Hair follicular keratinocyte (primary cell): ENCODE measurements at places on chromosomes 6 and 20. TPM values are rescaled to one million over a fixed set of nuclear protein-coding genes. Genes with fewer than 3 reads are reported as not detected.

FRS3 gene
- total RNA-seq: 1.6 and 5.5 TPM in 2 replicates

IL20RA gene
- total RNA-seq: 1.0 and 2.0 TPM in 2 replicates

EDN3 gene
- not detected in 2 replicates for total RNA-seq

GNAS-AS1 gene
- 0.62 and 1.6 TPM in 2 replicates for total RNA-seq

RHAG gene
- total RNA-seq: not detected in 2 replicates

OXT gene
- total RNA-seq: not detected in 2 replicates

MUCL3 gene
- total RNA-seq: not detected in 2 replicates

FAM50B gene
- 6.6 and 7.9 TPM in 2 replicates for total RNA-seq

ETV7 gene
- 0.11 and 0.47 TPM in 2 replicates for total RNA-seq

APCDD1L gene
- total RNA-seq: 0.76 and 1.6 TPM in 2 replicates

SH3BGRL2 gene
- total RNA-seq: 2.1 and 2.3 TPM in 2 replicates

MYCT1 gene
- not detected in 2 replicates for total RNA-seq

PHACTR3 gene
- 0.38 and 0.70 TPM in 2 replicates for total RNA-seq

UBD gene
- not detected in 2 replicates for total RNA-seq

L3MBTL3 gene
- 5.8 and 8.4 TPM in 2 replicates for total RNA-seq

CNR1 gene
- not detected in 2 replicates for total RNA-seq

MRPL18 gene
- total RNA-seq: 108 and 142 TPM in 2 replicates

KHDC1L gene
- not detected in 2 replicates for total RNA-seq

PLA2G7 gene
- 0.04 and 0.78 TPM in 2 replicates for total RNA-seq

SLC22A16 gene
- not detected in 2 replicates for total RNA-seq

MLN gene
- not detected in 2 replicates for total RNA-seq

TREML2 gene
- total RNA-seq: 0.08 and 0.23 TPM in 2 replicates
